Immature natural killer cell (primary cell): ENCODE measurements at places on chromosomes 12 and 14. TPM values are rescaled to one million over a fixed set of nuclear protein-coding genes. Genes with fewer than 3 reads are reported as not detected.

The PRH1 gene
- polyA plus RNA-seq: 2.5 TPM

DNA sequence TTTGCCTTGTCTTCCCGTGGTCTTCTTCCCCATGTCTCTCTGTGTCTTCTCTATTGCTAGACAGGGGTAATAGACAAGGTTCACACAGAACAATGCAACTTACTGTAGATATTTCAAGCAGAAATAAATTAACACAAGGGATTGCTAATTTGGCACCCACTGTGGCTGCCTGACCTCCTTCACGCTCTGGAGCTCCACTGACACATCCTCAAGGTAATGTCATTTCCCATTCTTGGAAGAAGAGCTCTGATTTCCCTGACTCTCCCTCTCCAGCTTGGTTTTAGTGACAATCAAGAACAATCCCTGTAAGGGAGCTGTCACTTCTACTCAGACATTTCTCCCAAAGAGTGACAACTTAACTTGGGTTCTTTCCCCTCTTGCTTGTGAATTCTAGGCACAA, 105.4 kb upstream of the NAP1L1 start:
- DNase-seq: no peak

The AQP2 gene
- polyA plus RNA-seq: not detected

GRCh38 chr12:121804417-121805111, 755 bp downstream of the SETD1B start:
- DNase-seq: peak; percentile 62

DNA sequence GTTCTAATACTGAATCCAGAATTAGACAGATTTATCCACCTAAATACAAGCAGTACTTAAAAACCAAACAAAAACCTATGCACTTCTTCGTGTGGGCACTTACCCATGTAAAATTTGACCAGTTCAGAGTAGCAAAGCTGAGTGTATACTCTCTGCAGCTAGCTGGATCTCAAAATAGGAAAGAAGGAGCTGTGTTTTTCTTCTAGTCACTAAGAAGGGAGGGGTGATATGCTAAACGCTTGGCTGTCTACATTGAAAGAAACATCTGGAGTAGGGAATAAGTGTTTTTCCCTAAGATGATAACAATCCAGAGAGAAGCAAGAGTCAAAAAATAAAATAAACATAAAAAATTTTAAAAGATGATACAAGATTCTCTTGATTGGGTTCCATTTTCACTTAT, 20.0 kb downstream of the RBMS2 start:
- no peak for DNase-seq

GRCh38 chr12:71046215-71046614, 111.6 kb downstream of the TSPAN8 start:
- no peak for DNase-seq

DNA sequence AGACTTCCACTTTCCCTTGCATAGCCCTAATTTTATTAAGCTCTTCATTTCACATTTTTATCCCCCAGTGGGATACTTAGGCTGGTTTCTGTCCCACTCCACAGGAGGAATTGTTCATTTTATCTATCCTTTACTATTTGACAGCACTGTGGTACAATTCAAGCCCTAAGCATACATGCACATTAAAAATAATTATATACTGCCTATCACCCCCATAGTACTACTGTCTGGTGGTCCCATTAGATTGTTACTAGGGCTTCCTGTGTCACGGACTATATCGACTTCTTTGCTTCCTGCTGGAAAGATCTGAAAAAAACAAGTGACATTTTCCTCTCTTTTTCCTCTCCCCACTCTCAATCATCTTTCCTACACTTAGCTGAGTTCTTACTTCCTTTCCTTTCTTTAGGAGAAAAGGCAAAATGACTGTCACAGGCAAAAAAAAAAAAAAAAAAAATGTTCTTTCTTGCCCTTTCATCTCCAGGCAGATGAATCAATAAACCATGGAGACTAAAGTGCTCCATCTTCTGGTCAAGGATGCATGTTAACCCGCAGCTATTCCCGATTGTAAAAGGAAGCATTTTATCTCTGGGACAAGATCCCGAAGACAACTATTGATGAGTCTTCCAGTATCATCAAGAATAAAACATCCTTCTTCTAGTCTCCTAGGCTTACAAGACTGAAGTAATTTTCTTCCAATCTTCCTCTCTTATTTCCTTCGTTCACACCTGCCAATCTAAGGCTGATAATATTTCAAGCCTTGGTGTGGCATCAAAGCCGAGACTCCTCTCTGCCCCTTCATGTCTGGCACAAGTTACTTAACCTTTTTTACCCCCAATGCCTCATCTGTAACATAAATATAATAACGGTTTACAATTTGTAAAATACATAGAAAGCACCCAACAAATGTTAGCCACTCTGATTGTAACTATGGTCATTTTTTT, 94.4 kb upstream of the PLEKHG7 start:
- DNase-seq: no peak

- DNase-seq: no peak
These were observed 59.3 kb upstream of the FKBP4 start for GRCh38 chr12:2735432-2735831.
